ENCODE measurements at places on chromosomes 3 and 15.

- no peak for DNase-seq
Measured at GRCh38 chr3:127454968-127455367, 135.6 kb downstream of the TPRA1 start.

DNA sequence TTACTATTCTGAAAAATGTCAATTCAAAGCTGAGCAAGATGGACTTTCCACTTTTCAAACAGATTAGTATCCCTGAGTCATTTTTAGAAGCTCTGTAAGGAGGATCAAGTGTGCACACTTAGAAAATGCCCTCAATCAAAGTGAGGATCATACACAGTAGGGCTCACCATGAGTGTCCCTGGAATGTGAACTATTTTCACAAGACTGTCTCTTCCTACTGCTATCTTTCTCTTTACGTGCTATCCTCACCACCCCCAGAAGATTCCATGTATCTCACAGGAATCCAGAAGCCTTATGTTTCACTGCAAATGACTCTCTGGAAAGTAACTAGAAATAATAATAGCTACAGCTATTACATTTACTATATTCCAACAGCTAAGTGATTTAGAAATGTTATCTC lies 349.9 kb upstream of the TGFBR2 start:
- DNase-seq, result no peak

GRCh38 chr3:126845920-126846715 lies 136.8 kb upstream of the PLXNA1 start:
- DNase-seq, result no peak

DNA sequence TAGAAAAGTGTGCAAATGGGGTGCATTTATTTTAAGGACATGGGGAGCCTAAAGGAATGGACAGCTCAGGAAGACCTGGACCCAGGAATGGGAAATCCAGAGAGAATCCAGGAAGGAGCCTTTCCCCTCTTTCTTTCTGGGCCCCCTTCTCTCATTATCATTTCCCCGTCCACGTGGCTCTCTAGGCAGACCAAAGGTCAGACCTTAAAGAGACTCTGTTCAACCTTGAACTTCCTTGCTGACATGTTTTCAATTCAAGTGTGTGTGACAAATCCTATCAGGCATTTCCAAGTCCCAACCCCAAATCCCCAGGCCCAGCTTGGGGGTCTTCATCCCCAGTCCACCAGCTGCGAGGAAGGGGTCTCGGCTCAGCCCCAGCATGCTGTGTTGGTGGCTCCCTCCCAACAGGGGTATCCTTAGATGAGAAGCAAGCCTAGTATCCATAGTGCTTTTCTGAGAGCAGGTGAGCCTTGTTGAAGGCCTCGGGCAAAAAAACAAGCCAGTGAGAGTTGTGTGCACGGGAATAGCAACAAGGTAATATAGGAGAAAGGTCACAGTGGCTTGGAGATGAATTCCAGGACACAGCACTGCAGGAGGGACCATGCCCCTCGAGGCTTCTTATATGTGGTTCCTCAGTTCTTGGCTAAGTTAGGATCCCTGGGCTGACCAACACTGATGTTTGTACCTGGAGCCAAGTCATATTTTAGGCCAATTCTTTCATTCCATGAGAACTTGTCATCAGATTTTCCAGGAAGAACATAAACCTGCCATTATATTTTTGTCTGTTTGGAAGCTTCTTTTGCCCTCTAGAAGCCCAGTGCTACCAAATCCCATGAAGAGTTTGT lies 130.0 kb downstream of the ASB7 start:
- DNase-seq, result no peak

GRCh38 chr3:184601576-184602371 lies 40.2 kb downstream of the EPHB3 start:
- no peak for DNase-seq

- DNase-seq, result no peak
Measured at GRCh38 chr3:132378846-132379245, 38.5 kb upstream of the DNAJC13 start.

DNA sequence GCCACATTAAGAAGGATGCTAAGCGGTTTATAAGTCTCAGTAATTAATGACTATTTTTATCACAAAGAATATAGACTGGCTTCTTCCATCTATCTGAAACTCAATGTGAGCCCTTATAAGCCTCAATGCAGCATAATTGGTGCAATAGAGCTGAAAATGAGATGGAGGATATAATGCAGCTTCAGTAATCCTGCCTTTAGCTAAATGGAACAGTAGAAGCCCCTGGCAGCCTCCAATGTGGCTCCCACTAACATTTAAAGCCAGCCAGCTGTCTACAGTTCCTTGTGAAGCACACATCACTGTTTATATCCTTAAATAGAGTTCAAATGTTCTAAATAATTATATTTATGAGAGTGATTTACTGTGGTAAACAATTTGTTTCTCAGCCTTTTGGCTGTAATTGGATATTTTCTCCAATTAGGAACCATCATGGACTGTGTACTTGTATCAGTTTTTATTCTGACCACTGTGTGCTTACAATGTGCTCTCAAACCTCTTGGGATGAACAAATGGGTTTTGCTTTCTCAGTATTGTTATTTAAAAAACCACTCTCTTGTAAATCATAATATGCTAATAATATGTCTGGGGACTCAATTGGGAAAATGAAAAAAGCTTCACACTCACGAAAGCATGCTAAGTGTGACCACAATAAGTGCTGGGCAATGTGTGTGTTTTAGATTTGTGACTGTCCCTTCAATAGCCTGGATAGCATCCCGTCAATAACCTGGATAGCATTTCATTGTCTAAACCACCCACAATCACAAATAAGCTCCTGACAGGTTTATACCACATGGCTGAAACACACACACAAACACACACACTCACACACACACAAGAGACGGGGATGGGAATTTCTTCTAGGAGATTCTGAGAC lies 366.6 kb downstream of the GBE1 start:
- no peak for DNase-seq

DNA sequence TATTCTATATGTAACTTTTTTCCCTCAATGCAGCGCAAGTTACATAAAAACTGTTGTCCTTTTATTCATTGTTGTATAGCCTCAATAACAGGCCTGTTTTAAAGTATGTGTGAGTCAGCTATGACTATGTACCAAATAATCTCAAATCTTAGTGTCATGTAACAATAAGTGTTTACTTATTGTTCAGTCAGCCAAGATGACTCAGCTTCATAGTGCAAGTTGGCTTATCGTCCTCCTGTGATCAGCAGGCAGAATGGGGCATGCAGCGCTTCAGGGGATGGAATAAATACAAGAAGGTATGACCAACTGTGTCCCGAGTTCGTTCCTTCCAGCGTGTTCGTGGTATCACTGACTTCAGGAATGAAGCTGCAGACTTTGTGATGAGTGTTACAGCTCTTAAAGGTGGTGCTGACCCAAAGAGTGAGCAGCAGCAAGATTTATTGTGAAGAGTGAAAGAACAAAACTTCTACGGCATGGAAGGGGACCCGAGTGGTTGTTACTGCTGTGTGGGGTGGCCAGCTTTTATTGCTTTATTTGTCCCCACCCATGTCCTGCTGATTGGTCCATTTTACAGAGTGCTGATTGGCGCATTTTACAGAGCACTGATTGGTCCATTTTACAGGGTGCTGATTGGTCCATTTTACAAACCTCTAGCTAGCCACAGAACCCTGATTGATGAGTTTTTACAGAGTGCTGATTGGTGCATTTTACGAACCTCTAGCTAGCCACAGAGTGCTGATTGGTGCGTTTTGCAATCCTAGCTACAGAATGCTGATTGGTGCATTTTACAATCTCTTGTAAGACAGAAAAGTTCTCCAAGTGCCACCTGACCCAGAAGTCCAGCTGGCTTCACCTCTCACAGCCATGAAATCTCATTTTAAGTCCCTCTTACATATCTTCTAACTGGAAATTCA lies 1016.0 kb downstream of the MCTP2 start:
- DNase-seq, result no peak

GRCh38 chr3:94101860-94102259 lies 39.0 kb downstream of the NSUN3 start:
- DNase-seq, result no peak

DNA sequence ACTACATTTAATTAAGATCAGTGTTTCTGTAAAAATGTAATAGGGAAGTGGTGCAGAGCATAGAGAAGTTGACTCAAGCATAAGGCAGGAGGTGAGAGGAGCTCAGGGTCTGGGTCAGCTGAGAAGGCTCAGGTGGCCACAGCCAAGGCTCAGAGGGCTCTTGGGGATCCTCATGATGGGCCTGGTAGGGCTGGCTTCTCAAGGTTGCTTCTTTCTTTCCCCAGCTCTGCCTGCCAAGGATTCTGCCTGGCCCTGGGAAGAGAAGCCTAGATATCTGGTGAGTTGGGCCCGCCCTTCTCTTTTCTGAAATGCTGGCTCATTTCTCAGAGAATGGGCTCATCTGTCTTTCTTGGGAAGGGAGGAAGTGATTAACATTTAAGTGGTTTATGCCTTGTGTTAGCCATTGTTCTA lies 6.5 kb downstream of the ZNF589 start:
- no peak for DNase-seq

GRCh38 chr3:36411587-36411986 lies 31.3 kb downstream of the STAC start:
- no peak for DNase-seq

- DNase-seq, result no peak
Measured at GRCh38 chr3:127043041-127043641, 60.2 kb downstream of the PLXNA1 start.

GRCh38 chr15:69909719-69910444 lies 187.8 kb downstream of the TLE3 start:
- no peak for DNase-seq

DNA sequence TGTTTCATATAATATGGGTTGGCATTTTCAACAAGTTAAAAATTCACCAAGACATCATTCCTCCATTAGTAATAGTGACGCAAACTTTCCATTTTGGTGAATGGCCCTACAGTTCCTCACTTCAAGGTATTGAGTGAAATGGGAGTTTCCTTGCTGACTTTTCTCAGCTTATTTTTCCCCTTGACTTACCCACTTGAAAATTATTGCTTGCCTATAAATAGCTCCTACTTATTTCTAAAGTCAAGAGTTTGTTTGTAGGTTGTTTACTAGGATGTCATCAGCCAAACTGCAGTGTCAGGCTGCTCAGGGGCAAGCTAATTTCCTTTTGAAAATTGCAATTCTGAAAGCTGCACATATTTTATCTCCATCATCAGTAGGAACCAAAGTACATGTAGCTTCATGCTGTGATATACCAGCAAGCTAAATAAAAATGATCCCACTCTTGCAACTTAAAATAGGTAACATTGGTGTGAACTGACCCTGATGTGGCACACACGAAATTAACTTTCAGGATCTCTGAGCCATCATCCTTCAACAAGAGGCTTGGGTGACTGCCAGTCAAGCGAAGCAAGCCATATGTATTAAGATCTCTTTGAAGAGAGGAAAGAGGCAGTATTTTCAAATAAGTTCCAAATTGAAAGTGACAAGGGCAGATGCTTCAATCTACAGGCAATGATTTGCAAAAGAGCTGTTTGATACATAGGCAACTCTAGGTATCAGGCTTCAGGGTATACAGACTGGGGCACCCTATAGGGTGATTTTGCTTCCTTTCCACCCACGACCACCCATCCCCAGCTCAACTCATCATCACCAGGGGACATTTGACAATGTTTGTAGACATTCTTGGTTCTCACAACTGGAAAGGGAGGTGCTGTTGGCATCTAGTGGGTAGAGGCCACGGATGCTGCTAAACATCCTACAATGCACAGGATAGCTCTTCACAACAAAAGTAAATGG lies 66.8 kb upstream of the RASGRP1 start:
- no peak for DNase-seq

DNA sequence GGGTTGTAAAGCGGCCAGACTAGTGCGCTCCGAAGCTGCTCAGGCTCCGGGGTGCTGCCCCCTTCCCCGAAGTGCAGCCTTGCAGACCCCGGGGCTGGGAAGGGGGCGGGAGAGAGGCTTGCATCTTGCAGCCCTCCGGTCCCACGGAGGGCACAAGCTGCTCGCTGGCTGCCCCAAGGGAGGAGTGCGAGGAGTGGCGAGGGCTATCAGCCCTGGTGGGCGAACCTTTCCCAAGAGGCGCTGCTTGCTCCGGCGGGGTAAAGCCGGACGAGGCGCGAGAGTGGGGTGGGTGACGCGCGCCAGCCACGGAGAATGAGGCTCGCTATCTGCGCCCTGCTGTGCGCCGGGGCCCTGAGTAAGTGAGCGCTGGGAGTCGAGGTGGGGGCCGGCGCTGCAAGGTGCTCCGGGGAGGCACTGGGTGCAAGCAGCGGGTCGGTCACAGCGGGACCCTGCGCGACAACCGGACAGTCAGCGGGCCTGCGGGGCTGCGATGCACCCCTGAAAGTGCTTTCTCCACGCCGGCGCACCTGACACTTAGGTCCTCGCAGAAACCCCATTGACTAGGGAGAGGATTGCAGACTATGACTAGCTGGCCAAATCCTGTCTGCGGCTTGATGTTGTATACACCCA lies 12.7 kb upstream of the TOPBP1 start:
- no peak for DNase-seq

GRCh38 chr3:71380096-71380495 lies 203.4 kb downstream of the FOXP1 start:
- DNase-seq, result no peak

GRCh38 chr15:62464705-62465104 lies 299.6 kb upstream of the C2CD4B start:
- no peak for DNase-seq

DNA sequence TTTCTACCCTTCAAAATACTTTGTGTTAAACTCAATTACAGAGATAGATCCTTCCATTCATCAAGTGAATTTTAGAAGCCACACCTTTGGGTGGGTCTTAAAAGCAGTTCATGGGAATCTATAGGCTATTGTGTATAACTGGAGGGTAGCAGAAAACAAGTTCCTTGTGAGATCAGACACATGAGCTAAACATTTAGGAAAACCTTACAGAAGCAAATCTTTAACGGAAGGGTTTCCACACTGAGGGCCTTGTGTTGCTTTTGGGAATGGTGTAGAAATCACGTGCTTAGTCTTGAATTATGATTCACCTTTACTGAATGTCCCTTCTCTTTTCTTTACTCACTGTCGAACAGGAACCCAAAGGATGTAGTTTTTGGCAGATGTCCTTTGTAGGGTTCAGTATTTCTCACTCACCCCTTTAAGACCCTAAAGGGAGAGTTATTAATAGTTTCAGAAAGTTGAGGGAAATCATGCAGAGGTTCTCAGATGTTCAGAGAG lies 257.3 kb upstream of the CTDSPL start:
- DNase-seq, result no peak

- DNase-seq, result no peak
Measured at GRCh38 chr3:167839460-167840134, 104.1 kb downstream of the SERPINI1 start.

DNA sequence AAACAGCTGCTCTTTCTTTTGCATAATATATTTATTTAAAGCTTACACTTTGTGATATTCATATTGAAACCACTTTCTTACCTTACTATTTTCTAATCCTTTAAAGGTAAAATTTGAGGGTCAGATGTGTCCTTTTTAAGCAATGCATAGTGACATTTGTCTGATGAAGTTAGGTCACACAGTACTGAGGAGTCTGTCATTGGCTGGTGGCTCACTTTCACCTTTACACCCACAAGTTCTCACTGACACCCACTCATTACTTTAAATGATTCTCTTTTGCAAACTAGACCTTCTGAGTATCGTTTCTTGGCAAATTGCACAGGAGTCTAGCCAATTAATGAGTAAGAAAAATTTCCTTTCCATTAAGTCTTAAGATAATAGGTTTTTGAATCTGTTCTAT lies 758.3 kb upstream of the ARPP21 start:
- DNase-seq, result no peak
